HT1080 (cell line): ENCODE measurements at places on chromosomes 16 and 17.

- DNase-seq: no peak
These were observed 14.7 kb downstream of the LPO start for GRCh38 chr17:58253082-58253481.

DNA sequence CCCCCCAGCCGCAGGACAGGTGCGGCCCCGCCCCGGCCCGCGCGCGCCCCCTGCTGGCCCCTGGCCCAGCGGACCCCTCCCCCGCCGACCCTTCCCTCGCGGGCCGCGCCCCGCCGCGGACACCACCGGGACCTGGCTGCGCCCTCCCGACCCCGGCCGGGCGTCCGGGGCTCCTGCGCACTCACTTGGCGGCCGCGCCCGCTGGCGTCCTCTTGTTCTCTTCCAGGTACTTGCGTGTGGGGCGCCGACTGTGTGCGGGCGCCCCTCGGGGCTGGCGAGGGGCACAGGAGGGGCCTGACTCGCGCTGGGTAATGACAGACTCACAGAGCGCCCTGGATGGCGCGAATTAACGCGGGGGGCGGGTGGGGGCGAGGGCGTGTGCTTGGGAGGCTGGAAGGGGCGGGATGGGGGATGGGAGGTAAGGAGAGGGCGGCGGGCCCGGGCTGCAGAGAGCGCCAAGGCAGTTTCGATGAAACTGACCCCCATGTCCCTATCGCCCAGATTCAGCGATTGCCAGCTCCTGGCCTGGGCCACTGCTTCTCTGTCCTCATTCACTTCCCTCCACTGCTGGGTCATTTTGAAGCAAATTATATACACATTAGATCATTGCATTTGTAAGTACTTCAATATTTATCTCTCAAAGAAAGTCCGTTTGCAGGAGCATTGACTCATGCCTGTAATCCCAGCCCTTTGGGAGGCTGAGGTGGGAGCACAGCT is 445 bp upstream of the DBNDD1 start:
- DNase-seq: peak; percentile 61

DNA sequence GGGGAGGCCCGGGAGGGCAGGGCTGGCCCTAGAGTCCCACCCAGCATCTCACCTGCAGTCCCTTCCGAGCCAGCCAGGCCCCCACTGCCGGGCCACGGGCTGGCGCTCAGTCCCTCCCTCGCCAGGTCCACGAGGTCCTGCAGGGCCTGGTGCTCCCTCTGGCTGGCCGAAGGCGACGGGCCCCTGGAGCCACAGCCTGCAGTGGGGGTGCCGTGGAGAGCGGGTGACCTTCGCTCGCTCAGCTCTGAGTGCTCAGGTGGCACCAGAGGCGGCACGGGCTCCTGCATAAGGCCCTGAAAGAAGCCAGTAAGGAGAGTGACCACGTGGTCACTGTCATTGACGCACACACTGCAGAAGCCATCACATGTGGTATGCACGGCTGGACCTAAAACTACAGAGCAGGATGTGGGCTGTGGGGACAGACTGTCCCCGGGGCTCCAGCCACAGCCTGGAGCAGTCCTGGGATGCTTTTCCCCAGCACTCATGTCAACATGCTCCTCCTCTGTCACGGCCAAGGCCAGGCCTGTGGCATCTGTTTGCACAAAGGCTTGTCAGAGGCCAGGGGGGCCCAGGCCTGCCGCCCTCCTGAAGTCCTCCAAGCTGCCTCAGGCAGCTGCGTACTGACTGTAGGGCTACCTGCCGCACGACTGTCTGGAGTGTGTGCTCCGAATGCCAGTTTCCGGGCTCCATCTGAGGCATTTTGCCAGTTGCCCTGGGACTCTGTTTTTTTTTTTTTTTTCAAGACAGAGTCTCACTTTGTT is 15.1 kb downstream of the SLX4 start:
- DNase-seq: no peak

GRCh38 chr17:5788266-5788900 is 204.1 kb upstream of the NLRP1 start:
- peak; percentile 81 for DNase-seq

DNA sequence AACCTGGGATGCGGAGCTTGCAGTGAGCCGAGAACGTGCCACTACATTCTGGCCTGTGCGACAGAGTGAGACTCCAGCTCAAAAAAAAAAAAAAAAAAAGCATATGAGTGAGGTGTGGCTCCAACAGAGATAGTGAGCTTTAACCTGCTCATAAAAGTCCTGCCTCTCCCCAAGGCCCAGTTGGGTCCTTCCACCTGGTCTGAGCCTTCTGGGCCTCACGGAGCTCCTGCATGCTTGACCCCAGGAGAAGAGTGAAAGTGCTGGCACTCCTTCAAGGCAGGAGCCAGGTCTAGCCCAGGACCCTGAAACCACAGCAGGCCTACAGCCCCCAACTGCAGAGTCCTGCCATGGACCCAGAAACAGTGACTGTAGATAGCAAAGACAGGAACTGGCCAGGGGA is 17.7 kb downstream of the HSD11B2 start:
- no peak for DNase-seq

DNA sequence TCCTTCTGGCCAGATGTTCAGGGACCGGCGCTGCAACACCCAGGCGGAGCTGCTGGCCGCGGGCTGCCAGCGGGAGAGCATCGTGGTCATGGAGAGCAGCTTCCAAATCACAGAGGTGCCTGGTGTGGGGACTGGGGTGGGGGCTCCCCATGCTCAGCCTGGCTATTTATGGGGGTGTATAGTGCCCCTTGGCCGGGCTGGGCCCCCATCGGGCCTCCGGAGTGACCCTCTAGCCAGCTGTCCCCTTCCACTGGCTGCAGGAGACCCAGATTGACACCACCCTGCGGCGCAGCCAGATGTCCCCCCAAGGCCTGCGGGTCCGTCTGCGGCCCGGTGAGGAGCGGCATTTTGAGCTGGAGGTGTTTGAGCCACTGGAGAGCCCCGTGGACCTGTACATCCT is 6.1 kb downstream of the ITGB4 start:
- DNase-seq: no peak

DNA sequence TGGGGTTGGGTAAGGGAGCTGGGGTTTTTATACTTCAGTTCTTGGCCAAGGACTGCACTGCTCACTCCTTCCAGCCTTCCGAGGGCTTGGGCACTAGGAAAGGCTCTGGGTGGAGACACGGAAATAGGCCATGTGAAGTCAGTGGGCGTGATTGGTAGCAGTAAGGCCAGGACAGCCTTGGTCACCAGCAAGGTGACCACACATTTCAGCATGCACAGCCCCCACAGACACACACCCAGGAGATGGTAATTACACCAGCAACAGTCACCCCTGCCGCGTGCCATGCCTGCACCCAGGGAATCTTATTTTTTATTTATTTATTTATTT is 252.5 kb downstream of the SEC14L1 start:
- DNase-seq: no peak

- no peak for DNase-seq
These were observed 20.2 kb downstream of the FOXF1 start for GRCh38 chr16:86530251-86531190.

- no peak for DNase-seq
These were observed 9.0 kb upstream of the AMZ2 start for GRCh38 chr17:68238871-68239253.

DNA sequence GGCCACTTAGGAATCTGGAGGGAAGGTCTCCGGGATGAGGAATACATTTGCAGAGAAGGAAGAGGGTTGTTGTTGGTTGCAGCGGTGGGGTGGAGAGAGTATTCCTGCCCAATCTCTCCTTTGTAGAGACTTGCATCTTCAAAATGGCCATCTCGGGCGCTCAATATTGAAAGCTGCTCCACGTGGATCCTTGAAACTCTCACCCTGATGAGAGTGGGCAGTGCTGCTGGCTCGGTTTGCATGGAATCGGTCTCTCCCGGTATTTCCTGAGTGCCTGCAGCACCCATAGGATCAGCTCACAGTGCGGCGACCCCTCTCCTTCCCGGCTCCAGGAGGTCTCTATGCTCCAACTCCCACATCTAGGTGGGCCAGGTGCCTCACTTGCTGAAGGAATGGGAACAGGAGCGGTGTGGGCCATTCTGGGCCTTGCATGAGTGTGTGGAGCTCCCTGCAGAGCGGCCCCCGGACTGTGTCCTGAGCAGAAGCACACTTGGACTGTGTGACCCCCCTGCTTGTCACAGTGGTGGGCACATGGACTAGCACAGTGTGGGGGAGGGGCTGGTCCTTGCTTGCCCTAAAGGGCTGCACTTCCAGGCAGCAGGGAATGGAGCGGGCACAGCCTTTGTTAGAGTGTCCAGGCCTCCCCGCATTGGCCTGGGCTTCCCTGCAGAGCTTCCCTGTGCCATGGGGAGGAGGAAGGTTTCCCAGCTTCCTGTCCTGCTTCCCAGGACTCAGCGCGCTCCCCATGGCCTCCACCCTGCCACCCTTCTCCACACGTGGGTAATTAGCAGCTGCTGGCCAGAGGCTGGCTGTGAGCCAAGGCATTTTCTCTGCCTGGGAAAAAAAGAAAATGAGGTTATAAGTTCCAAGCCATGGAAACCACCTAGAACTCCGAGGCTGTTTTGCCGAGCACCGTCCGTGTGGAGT is 139.3 kb downstream of the IRF8 start:
- no peak for DNase-seq

DNA sequence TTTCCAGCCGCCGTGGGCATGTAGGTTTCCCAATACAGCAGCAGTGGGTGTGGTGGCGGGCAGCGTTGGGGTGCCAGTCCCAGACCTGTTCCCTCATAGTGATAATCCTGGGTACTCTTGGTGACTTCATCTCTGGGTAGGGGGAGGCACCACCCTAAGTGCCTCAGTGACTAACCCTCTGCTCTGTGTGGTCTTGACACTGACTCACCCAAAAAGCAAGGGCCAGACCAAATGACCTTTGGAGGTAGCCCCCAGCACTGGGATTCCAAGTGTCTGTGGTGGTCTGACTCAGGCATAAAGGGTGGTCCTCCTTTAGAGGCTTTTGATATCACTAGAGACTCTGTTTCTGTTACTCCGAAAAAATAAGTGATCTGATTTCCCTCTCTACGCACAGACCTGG is 908 bp downstream of the CALB2 start:
- peak; percentile 27 for DNase-seq

- DNase-seq: no peak
These were observed 12.5 kb downstream of the TLCD2 start for GRCh38 chr17:1697681-1698080.

DNA sequence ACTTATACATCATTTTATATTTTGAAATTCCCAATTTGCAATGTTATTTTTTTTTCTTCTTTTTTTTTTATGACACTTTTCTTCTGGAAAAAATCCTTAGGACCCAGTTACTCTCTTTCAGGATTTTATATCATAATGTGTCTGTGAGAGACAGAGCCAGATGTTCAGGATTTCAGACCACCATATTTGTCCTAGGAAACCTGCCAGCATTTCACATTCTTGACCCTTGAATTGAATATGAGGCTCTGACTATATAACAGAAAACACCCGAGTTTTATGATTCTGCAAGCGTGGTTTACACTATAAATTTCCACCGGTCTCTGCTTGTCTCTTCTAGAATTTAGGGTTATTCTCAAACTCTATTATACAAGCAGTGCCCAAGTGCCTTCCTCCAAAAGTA is 621.0 kb downstream of the WWOX start:
- no peak for DNase-seq

DNA sequence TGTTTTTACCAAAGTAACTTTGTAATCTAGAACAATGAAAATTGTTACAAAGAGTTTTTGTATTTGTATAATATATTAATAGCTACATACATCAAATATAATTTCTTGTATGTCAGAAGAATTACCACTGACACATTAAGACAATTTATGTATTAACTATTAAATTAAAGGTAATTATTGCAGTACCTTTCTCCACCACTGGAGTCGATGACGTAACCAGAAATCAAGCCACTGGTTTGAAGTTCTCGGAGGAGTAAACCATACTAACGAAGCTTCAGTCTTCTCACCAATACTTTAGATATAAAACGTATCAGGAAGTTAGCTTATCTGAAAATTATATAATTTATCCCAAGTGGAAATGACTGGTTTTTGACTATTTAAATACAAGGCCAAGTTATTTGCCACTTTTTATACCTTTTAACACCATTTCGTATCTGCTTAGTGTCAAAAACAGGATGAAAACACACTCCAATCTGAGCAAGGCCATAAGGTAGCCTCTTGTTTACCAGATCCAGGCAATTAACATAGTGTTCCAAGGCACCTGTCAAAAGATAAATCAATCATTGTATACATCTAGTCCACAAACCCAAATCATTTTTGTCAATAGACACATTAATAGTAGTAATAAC is 4.3 kb downstream of the POLG2 start:
- no peak for DNase-seq

DNA sequence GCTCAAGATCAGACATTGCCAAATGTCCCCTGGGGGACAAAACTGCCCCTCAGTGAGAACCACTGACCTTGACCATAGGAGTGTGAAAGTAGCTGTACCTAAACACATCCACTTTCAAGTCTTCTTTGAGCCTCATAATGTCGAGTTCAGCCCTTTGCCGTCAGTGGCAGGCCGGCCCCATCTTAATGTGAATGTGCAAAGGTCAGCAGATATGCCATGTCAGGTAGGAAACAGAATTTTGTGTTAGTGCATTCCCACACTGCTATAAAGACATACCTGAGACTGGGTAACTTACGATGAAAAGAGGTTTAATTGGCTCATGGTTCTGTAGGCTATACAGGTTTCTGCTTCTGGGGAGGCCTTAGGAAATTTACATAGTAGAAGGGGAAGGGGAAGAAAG is 95.1 kb upstream of the PIRT start:
- no peak for DNase-seq

DNA sequence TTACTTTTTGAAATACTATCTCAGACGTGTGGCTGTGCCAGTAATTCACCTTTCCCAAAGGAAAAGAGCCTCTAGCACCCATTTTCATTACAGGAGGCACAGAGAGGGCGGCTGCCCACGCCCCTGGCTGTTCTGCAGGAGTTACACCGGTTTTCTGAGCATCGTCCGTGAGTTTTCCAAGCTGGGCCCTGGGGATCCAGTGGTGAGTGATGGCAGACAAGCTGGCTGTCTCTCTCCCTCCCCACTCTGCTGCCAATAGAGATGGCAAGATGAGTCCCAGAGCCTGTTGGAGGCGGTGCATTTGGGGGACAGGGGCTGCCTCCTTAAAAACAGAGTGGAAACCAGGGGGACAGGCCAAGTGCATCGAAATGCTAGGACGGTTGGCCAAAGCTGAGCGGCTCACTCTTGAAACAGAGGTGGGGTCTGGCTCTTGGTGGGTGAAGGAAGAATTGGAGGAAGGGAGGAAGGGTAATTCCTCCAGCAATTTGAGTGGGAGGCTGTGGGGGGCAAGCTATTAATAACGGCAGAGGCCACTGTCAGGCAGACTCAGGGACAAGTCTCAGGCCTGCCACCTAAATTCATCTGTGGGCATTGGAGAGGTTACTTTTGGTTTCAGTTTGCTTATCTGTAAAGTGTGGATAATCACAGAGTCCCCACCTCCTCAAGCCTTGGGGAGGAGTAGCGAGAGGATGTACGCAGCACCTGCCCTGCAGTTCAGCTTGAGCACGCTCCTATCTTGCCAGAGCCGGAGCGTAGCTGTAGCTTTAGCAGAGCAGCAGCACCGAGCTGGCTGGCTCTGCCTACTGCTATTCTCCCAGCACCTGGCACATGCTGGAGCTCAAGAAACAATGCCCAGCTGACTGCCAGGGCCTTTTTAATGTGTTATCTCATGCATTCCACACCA is 7.5 kb upstream of the NOS2 start:
- DNase-seq: no peak

DNA sequence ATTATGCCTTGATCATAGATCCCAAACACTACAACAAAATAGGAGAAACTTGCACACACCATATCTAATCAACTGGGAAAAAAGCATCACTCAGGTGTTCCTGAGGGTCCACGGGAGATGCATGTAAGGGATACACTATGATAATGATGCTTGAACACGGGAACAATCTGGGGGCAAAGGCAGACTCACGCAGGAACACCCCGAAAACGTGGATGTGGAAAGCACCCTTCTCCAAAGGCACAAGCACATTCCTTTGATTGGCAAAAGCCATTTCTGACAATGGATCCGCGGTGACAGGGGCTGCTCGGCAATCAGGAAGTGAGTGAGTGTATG is 1.3 kb downstream of the ZNF652 start:
- peak; percentile 60 for DNase-seq
